ENCODE measurements at places on chromosomes 16 and 17.

GRCh38 chr16:1101573-1102332, 5.7 kb upstream of the C1QTNF8 start:
- DNase-seq, result no peak

- no peak for DNase-seq
Observed at GRCh38 chr16:2782583-2783351, 4.6 kb downstream of the PRSS33 start.

GRCh38 chr17:17109907-17110306, 67.7 kb downstream of the MPRIP start:
- no peak for DNase-seq

DNA sequence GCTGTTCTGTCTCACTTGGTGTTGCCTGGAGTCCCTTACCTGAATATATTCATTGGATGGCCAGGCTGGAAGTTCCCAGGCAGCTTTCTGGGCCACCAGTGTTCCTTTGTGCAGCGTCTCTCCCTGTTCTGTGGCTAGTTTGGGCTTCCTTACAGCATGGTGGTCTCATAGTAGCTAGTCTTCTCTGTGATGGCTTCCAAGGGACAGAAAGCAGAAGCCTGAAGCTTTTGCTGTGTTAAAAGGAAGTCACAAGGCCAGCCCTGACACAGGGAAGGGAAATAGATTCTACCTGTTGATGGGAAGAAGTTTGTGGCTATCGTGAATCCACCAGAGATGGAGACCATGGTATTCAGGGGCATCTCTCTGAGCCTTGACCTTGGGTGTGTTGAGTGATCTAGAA, 34.6 kb downstream of the PLCG2 start:
- DNase-seq, result no peak

DNA sequence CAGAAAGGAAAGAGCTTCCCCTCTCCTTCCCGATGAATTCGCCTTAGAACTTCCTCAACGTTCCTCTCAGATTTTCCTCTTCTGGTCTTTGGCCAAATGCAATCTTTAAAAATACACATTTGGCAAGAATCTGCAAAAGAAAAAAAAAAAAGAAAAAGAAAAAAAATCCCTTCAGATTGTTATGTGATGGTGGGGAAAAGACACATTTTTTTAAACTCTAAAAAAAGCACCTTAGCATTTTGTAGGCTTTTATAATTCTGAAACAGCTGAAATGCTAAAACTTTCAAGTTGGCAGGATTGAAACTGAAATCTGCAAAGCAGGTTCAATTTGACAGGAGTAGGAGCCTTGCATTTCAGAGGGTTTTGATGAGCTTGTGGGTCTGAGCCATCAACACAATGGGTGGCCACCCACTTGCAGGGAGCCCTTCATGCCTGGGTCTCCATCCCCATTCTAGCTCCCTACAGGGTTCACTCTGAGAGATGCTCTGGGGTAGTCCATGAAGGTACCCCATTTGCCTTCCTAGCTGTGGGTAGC, 33.1 kb downstream of the CACNG3 start:
- DNase-seq, result no peak

- DNase-seq, result no peak
Observed at GRCh38 chr17:76104896-76105231, 1.3 kb upstream of the EXOC7 start.

DNA sequence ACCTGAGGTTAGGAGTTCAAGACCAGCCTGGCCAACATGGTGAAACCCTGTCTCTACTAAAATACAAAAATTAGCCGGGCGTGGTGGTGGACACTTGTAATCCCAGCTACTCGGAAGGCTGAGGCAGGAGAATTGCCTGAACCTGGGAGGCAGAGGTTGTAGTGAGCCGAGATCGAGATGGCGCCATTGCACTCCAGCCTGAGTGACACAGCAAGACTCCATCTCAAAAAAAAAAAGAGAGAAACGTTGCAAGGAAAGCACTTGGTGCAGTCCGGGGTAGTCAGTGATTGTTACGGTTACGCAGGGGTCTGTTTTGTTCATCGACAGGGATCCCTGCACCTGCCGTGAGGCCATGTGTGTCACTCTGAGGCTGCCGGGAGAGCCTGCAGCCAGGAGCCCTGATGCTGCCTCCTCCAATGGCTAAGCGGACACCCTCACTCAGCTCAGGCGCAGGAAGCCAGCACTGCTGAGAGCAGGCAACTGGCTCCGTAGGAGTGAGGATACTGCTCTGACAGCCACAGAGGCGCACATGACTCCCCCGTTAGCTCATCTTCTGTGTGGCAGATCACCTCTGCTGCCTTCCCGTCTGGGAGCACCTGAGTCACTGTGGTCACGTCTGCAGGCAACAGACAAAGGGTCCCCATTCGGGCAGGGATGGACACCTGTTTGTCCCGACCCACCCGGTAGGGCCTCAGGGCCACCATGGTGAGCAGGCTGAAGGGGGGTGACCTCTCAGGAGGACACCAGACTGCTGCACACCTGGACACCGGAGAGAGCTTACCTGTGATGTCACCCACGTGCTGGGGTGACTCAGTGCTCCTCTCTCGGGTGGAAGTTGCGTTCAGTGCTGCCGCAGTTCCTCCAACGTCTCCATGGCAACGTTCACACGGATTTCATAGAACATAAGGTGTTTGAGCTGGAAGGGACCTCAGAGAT, 5.2 kb upstream of the RAB26 start:
- DNase-seq, result no peak

- no peak for DNase-seq
Observed at GRCh38 chr17:30244853-30245385, 9.4 kb upstream of the SLC6A4 start.

DNA sequence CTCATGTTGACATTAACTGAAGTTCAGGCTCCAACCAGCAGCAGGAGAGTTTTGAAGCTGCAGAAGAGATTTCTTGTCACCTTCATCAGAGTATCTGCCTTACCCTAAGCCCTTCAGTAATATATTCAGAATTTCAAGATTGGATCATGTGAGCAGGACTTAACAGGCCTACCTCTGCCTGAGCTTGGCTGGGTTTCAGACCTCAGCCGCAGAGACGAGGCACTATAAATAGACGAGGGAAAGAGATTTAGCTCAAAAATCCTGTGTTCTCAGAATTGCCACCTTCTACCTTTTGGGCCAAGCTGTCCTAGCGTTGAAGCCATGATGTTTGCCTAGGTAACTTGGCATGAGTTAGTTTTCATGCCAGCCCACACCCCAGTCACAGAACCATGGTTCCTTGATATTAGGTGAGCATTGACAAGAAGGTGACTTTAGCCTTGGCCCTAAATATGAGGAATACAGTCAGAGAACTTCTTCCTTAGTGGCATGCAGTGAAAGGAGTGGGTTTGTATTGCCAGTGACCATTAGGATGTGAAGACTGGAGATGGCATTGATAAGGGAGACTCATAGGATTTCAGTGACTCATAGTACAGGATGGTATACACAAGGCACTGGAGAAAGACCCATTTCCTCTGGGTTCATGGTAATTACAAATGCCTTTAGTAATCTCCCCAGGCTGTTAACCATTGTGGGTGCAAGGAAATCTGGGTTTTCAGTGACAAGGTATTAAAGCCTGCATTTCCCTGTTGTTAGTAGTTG, 224.3 kb downstream of the MSI2 start:
- DNase-seq, result no peak

GRCh38 chr16:14121872-14122271, 50.8 kb downstream of the MRTFB start:
- no peak for DNase-seq

DNA sequence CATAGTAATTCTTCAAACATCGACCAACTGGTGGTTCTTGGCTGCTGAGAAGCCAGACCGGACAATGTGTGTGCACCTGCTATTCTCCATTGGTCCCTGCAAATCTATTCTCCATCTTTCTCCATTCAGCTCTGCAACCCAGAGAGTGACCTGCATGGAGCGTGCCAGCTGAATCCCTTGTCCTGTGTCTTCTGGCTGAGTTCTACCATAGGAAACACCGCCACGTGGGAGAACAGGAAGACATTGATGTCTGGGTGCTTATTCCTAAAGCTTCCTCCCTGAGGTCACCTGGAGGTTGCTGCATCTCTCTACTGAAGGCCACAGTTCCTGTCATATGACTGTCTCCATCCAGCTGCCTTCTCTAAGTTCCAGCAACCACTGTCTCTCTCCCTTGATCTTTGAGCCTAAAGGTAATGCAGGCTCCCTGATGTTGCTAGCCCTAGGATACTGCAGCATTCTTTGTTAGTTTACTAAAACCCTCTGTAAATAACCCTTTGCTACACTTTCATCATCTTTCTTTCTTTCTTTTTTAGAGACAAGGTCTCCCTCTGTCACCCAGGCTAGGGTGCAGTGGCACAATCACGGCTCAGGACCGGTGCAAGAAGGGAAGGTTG, 10.6 kb upstream of the SMG1 start:
- DNase-seq, result no peak

DNA sequence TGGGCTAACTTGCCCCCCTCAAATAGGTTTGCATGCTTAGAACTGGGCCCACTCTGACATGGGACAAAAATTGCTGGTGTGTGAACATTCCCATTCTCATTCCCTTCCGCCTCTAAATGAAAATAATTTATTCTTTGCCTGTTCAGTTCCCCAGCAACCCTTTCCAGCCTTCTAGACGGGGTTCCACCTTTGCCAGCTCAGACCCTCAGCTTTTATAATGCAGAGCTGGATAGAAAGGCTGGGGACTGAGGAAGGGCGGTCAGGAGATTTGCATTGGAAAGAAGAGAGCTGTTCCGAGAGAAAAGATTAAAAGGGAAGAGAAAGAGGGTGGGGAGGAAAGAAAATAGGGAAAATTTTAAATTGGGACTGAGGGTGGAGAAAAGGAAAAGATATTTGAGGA, 151.1 kb upstream of the WSCD1 start:
- DNase-seq, result no peak

GRCh38 chr17:45111850-45112249, 20.5 kb downstream of the PLCD3 start:
- DNase-seq, result no peak

GRCh38 chr17:66865151-66865550, 30.2 kb downstream of the CACNG5 start:
- DNase-seq, result no peak

DNA sequence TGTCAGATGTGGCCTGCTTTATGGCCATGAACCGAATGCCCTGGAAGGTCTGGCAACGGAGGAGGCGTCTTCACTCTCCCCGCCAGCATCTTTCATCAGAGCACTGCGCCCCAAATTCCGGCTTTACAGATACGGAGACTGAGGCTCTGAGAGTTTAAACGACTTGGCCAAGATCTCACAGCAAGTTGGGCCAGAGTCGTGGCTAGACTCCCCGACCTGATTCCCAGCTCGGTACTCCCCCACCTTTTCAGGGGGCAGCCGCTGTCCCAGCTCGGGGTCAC, 1.7 kb downstream of the NGFR start:
- no peak for DNase-seq

DNA sequence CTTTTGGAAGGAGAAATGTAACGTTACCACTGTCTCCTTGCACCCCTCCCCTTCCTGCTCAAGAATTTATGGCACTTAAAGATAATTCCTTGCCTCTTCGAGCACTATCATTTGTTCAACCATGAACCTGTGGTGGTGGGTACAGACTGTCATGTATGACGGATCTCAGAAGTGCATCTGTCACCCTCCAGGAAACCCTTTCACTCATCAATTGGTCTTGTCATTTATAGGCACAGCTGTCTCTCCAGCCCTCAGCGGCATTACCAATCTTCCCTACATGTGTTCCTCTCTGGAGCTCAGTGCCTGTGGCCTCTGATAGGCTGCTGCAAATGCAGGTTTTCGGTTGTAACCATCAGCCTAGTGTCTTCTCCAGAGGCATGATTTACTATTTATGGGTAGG, 15.0 kb downstream of the CNTNAP4 start:
- DNase-seq, result no peak

GRCh38 chr16:81810361-81810760, 31.3 kb downstream of the PLCG2 start:
- DNase-seq, result no peak

GRCh38 chr16:69376393-69377059, 9.3 kb downstream of the TERF2 start:
- no peak for DNase-seq

DNA sequence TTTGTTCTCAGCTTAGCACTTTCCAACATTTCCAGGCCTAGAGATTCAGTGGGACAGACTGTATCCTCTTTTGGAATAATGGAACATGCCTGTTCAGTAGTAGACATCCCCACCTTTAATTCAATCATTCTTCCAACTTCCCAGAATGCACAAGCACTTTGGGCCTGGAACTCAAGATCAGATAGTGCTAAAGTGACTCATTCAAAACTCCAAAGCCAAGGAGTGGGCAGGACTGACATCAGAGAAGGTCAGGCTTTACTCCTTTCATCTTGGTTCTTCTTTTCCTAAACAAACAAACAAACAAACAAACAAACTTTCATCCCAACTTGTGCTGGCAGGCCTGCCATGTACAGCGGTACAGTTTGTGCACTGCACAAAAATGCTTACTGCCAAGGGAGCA, 172.0 kb downstream of the AXIN2 start:
- no peak for DNase-seq

DNA sequence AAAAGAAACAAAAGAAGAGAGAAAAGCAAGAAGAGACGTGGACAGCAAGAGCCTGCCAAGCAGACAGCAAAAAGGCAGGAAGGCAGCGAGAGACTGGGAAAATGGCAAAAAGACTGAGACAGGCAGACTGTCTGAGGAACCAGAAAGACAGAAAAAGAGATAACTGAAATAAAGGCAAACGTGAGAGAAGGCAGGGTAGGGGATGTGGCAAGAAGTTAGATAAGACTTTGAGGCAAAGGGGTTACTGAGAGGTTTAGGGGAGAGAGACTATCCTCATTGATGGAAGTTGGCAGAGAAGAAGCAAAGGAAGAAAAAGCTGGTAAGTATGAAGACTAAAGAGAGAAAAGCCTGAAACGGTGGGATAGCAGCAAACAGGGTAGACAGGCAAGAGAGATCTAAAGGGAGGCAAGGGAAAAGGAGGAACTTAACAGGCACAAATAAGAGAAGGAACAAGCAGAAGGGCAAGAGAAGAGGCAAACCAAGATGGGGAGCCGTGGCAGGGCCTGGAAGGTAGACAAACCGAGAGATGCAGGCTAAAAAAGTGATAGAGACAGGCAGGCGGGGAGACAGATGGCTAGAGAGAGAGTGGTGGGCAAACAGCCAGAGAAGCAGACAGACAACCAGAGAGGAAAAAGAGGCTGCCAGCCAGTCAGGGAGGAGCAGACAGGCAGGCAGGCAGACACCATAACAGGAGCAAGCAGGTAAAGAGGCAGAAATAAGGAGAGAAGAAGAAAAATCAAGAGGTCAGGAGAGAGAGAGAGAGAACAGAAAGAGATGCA, 7.1 kb upstream of the CHD3 start:
- no peak for DNase-seq

GRCh38 chr16:4631444-4631843, 6.8 kb downstream of the MGRN1 start:
- DNase-seq, result no peak

- DNase-seq, result no peak
Observed at GRCh38 chr17:50561746-50562141, 1.2 kb downstream of the CACNA1G start.
